NCI-H510A treated with DMSO at 0.1 percent for 48 hours (cell line): ENCODE measurements at places on chromosomes 4 and X.

DNA sequence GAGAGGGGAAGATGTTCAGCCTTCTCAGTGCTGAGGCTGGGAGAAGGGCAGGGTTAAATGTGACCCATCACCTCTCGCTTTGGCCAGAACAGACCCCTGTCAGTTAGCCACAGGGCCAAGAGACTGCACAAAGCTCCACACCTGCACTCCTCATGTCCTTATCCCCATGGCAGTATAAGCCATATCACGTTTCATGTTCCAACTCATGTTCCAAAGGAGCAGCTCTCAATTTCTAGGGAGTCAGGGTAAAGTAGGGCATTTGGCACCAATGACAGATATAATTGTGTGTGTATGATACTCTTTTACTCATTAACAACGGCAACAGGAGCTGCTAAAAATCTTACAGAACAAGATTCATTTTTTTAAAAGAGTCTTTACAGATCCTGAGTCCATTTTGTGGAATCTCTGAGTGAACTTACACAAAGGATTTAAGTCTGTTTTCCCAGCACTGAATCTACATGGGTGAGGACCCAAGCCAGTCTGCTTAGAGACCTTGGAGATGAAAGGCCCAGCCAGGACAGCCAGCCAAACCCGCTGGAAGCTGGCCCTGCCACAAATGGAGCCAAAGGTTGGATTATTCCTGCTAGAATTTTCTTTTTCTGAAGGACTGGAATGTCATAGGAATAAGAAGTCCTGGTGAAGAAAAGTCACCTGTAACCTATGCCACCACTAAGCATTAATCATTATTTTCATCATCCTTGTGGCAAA, 129.1 kb upstream of the SMAD1 start:
- DNase-seq: no peak

DNA sequence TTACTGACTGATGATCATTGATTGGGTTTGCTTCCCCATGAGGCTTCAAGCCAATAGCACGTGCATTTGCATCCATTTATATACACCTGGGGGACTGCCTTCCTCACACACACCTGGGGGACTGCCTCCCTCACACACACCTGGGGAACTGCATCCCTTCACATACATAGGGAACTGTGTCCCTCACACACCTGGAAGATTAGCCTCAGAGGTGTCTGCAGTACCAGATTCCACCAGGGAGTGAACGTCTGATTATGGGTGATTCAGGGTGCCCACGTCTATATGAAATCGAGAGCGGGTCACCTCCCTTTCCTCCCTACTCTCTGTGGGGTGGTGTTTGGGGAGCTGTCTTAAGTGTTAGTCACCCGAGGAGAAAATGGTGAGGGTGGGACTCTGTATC, 16.9 kb downstream of the CD99 start:
- no peak for DNase-seq

DNA sequence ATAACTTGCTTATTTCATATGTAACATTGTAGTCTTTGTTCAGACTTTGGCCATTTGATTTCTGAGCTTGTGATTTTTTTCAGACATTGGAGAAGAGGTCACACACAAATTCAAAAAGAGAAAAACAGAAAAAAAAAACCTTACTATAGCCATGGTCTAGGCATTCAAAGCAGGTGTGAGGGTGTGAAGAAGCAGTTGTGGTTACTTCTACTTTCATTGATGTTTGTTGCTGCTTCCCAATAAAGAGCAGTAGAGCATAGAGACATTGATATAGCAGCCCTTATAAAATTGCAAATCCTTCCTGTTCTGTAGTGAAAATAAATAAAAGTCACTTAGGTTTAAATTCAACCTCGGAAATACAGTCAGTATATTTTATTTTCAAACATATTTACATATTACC, 671.6 kb downstream of the GRXCR1 start:
- DNase-seq: no peak

GRCh38 chrX:9071031-9071650, 37.2 kb upstream of the FAM9B start:
- DNase-seq: no peak

DNA sequence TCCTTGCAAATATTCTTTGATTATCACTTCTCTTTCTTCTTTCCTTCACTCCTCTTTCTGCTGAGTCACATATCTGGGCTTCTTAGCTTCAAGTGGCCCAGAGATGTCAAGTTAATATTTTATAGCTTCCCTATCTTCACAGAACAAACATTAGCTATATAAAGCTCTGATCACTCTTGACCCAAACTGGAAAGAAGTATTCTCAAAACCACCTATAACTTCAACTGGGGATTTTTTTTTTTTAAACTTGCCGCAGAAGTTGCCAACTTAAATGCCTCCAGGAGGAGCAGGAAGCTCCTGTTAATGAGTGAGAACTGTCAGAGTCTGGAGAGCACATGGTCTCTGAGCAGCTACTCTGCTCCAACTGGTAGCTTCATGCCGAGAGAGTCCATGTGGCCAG, 233.3 kb upstream of the EDNRA start:
- DNase-seq: no peak

GRCh38 chr4:1191621-1192020, 19.2 kb upstream of the SPON2 start:
- no peak for DNase-seq

GRCh38 chr4:15874671-15875070, 63.9 kb downstream of the FGFBP1 start:
- no peak for DNase-seq
